ENCODE measurements at places on chromosomes 1 and 21.

GRCh38 chr1:232610192-232610901, 19.6 kb downstream of the SIPA1L2 start:
- no peak for ATAC-seq

GRCh38 chr1:52955129-52955970, 28.3 kb downstream of the SCP2 start:
- no peak for ATAC-seq

GRCh38 chr1:69985901-69986439, 219.4 kb downstream of the LRRC40 start:
- ATAC-seq: no peak

DNA sequence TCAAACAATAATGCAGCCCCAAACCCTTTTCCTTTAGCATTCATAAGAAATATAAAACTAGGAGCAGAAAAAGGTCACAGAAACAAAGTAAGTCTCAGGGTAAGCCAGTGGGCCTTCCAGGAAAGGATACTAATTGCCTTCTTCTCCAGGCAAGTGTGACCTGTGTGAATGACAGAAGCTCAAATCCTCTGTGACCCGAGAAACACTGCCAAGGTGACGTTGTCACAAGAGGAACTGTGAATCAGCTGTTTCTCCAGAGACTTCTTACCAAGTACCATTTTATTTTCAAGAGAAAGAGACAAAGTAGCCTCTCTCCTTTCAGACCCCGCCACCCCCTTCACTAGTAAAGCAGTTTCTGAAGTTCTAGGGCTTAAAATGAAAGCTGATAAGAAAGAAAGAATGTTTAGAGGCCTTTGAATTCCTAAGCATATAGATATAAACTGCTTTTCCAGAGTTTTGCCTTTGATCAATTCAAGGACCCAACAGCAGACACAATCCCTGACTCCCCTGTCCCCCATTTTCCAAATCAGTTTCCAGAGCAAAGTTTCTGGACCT, 155.6 kb downstream of the NUF2 start:
- no peak for ATAC-seq

DNA sequence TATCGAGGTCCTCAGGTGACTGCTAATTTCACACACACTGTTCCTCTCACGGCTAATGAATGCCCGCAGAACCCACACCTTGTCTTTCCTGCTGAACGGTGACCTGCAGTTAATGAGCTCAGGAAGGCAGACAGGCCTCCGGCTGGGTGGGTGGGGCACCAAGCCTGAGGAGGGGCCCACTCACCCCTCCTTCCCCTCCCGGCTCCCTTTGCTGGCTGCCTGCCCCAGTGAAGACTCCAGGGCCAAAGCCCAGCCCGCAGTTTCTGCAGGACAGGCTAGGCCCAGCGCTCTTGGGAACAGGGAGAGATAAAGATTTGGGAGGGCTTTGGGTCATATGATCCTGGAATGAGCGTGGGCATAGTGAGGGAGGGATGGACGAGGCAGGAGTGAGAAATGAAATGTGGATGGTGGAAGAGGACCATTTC, 26.4 kb downstream of the FOXO6 start:
- ATAC-seq: peak; percentile 54

DNA sequence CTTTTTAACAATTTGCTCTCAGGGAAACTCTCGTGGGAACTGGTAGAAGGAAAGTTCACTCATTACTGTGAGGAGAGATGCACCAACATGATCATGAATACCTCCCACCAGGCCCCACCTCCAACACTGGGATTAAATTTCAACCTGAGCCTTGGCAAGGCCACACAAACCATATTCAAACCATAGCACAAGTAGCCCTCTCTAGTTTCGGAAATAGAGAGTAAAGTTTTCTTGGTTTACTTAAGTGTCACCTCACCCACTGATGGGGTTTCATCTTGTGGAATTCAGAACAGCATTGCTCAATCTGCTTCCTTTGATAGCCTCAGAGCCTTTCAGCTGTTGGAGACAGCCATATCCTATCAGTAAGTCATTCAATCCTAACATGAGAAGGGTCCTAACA, 25.5 kb upstream of the CCSAP start:
- no peak for ATAC-seq

DNA sequence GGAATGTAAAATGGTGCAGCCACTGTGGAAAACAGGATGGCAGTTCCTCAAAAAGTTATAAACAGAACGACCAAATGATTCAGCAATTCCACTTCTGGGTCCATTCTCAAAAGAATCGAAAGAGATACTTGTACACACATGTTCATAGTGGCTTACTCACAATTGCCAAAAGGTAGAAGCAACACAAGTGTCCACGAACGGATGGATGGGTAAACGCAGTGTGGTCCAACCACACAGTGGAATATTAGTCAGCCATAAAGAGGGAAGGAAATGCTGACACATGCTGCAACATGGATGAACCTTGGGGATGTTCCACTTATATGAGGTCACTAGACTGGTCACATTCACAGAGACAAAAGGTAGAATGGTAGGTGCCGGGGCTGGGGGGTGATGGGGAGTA, 5.3 kb downstream of the KRTAP10-1 start:
- no peak for ATAC-seq

- ATAC-seq: no peak
These were observed 494.0 kb upstream of the B3GALT2 start for GRCh38 chr1:193680247-193680923.
